Muscle of leg (tissue), 16 donors: ENCODE measurements at places on chromosomes 13 and 19.

GRCh38 chr13:21050288-21051197 lies 10.8 kb downstream of the LATS2 start:
- H3K36me3 ChIP-seq = peaks cover 22% of the 10 kb centered on the region
- no peak overlapping the region for H3K27ac ChIP-seq
- no peak for DNase-seq
- no peaks in the 10 kb centered on the region for H3K27me3 ChIP-seq
- peaks cover 4% of the 10 kb centered on the region for H3K4me1 ChIP-seq

- no peaks in the 10 kb centered on the region for H3K36me3 ChIP-seq
- peaks cover 4% of the 10 kb centered on the region for H3K27me3 ChIP-seq
- DNase-seq = no peak
- H3K4me1 ChIP-seq = no peaks in the 10 kb centered on the region
- no peak overlapping the region for H3K27ac ChIP-seq
These were observed 9.5 kb upstream of the PLEKHF1 start for GRCh38 chr19:29655648-29656335.

DNA sequence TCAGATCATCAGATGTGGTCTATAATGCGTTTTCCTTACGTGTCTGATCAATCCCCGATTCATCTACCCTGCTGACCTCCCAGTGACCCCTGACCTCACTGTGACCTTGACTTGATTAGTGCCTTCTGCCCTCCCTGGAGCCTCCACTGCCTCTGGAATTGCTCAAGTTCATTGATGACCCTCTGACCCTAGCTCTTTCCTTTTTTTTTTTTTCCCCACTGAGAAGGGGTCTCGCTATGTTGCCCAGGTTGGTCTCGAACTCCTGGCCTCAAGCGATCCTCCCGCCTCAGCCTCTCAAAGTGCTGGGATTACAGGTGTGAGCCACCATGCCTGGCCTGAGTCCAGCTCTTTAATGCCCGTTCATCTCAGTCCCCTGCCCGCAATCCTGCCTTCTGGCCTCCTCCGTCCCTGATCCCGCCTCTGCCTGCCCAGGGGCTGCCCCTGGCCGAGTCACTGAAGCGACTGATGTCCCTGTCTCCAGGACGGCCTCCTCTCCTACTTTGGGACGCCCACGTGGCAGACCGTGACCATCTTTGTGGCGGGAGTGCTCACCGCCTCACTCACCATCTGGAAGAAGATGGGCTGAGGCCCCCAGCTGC lies 4.0 kb upstream of the FTL start:
- peaks cover 27% of the 10 kb centered on the region for H3K4me1 ChIP-seq
- H3K27me3 ChIP-seq = no peaks in the 10 kb centered on the region
- H3K27ac ChIP-seq = no peak overlapping the region
- peaks cover 13% of the 10 kb centered on the region for H3K36me3 ChIP-seq
- DNase-seq = no peak
- H3K4me3 ChIP-seq = no peak overlapping the region

- no peaks in the 10 kb centered on the region for H3K4me1 ChIP-seq
- H3K4me3 ChIP-seq = no peak overlapping the region
- no peak overlapping the region for H3K27ac ChIP-seq
- DNase-seq = no peak
These were observed 719 bp upstream of the GRK1 start for GRCh38 chr13:113666329-113666670.

DNA sequence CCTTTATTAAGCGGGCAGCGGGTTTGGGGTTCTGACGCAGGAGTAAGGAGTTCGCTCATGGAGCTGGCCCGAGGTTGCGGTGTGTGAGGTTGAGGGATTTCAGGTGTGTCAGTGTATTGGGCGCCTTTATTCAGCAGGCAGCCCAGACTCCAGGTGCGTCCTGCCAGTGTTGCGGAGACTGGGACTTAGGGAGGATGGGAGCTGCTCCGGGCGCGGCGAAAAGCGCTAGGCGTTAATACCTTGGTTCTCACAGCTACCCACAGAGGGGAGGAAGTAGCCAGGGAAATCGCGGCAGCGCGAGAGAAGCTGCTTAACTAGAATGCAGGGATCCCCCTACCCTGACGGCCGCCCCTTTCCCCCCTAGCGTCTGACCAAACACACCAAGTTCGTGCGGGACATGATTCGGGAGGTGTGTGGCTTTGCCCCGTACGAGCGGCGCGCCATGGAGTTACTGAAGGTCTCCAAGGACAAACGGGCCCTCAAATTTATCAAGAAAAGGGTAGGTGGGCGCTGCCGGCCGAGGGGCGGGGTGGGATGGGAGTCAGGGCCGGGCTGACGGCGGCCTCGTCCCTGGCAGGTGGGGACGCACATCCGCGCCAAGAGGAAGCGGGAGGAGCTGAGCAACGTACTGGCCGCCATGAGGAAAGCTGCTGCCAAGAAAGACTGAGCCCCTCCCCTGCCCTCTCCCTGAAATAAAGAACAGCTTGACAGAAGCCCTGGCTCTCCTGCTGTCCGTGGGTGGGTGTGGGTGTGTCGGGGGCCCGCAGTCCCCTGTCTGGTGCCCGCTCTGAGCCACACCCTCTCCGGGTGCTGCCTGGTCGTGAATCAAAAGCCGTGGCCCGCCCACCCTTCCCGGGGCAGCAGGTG lies 1.1 kb downstream of the RPL36 start:
- H3K36me3 ChIP-seq = peaks cover 47% of the 10 kb centered on the region
- peak overlapping the region; percentile 90 for H3K4me3 ChIP-seq
- peaks cover 65% of the 10 kb centered on the region for H3K4me1 ChIP-seq
- no peaks in the 10 kb centered on the region for H3K27me3 ChIP-seq

GRCh38 chr13:42305503-42305902 lies 33.6 kb downstream of the AKAP11 start:
- peaks cover 36% of the 10 kb centered on the region for H3K36me3 ChIP-seq
- H3K4me1 ChIP-seq = no peaks in the 10 kb centered on the region
- H3K4me3 ChIP-seq = no peak overlapping the region
- H3K27ac ChIP-seq = no peak overlapping the region
- H3K27me3 ChIP-seq = no peaks in the 10 kb centered on the region

DNA sequence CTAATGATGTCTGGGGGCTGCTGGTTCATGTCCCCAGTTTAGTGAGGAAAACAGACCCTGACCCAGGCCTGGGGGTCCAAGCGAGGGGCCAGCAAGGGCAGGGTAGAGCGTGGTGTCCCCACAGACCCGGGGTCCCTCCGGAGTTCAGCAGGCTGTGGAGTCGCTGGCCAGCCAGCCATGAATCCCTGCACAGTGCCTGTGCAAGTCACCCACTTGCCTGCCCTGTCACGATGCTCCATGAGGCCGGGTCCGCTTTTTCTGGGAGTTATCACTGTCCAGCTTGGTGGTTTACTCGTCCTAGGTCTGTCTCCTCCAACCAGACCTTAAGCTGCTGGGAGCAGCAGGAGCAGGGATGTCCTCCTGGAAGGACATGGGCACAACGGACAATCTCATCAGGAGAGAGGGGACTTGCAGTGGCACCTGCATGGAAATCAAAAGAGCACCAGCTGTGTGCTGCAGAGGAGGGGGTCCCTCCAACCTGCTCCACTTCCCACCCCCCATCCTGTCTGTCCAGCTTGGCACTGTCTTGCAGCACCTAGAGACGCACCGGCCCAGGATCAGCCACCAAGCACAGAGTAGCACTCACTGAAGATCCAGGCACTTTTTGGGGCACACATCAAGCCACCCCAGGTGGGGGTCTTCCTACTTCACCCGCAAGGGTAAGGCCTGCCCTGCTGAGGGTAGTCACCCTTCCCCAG lies 121.8 kb downstream of the URI1 start:
- H3K36me3 ChIP-seq = no peaks in the 10 kb centered on the region
- H3K27ac ChIP-seq = no peak overlapping the region
- no peak for DNase-seq
- no peaks in the 10 kb centered on the region for H3K4me1 ChIP-seq
- H3K27me3 ChIP-seq = no peaks in the 10 kb centered on the region

DNA sequence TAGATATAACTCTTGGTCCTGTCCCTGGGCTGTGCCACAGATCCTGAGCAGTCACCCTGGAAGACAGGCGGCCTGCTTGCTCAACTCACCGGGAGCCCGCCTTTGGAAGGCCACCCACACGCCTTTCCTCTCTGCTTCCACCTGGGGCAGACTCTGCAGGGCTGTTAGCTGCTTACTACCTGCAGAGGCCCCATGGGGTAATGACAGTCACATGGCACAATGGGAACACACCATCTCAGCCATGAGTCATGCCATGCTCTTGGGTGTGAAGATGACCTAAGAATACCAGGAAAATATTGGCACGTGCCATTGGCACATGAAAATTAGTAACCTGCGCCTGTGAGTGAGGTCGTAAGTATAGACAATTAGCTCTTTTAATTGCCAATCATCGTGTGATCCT lies 108.6 kb downstream of the COL4A2 start:
- DNase-seq = no peak
- no peaks in the 10 kb centered on the region for H3K27me3 ChIP-seq
- H3K36me3 ChIP-seq = peaks cover 15% of the 10 kb centered on the region
- H3K4me1 ChIP-seq = peaks cover 59% of the 10 kb centered on the region
- no peak overlapping the region for H3K4me3 ChIP-seq
- H3K27ac ChIP-seq = no peak overlapping the region

DNA sequence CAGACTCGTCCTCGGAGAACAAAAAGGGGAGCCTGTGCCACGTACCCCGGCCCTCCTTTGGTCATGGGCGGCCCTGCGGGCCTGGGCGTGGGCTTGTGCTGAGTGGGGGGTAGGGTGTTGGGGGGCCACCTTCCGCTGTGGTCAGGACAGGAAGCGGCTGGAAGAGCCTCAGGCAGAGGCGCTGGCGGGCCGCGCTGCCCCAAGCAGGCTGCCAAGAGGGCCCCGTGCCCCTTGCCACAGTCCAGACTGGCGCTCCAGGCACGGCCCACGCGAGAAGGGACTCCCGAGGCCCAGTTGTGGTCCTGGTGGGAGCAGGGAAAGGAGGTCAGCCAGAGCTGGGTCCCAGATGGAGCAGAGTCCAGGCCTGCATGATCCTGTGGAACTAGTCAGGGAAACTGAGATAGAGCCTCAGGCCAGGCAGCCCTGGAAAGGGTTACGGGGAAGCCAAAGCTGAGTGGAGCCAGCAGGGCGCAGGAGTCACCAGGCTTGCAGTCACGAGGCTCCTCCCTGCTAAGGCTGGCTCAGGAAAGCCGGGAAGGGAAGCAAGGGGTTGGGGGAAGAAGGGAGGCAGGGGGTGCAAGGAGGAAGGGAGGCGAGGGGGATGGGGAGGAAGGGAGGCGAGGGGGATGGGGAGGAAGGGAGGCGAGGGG lies 135.0 kb downstream of the CRYL1 start:
- H3K4me1 ChIP-seq = peaks cover 4% of the 10 kb centered on the region
- H3K4me3 ChIP-seq = no peak overlapping the region
- H3K36me3 ChIP-seq = no peaks in the 10 kb centered on the region
- DNase-seq = no peak
- H3K27ac ChIP-seq = no peak overlapping the region
- peaks cover 3% of the 10 kb centered on the region for H3K27me3 ChIP-seq

- H3K27ac ChIP-seq = no peak overlapping the region
- H3K27me3 ChIP-seq = no peaks in the 10 kb centered on the region
- peak; percentile 47 for DNase-seq
- no peaks in the 10 kb centered on the region for H3K4me1 ChIP-seq
These were observed 84.7 kb downstream of the ERCC5 start for GRCh38 chr13:102930566-102930965.

DNA sequence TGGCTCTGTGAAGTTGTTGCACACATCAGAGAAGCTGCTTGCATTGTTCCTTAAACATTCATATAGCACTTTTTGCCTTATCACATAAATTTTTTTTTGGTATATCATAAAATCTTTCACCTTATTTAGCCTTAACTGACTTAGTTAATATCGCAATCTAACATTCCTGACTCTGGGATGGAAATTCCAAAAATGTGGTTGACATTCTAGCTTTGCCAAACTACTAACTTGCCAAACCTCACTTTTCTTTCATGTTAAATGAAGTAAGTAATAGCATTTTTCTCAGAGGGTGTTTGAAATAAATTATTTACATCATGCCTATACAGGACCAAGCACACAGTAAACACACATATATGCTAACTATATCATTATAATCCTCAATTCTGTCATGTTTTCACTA lies 736.9 kb upstream of the PCDH9 start:
- no peaks in the 10 kb centered on the region for H3K36me3 ChIP-seq
- DNase-seq = no peak
- H3K27me3 ChIP-seq = no peaks in the 10 kb centered on the region

DNA sequence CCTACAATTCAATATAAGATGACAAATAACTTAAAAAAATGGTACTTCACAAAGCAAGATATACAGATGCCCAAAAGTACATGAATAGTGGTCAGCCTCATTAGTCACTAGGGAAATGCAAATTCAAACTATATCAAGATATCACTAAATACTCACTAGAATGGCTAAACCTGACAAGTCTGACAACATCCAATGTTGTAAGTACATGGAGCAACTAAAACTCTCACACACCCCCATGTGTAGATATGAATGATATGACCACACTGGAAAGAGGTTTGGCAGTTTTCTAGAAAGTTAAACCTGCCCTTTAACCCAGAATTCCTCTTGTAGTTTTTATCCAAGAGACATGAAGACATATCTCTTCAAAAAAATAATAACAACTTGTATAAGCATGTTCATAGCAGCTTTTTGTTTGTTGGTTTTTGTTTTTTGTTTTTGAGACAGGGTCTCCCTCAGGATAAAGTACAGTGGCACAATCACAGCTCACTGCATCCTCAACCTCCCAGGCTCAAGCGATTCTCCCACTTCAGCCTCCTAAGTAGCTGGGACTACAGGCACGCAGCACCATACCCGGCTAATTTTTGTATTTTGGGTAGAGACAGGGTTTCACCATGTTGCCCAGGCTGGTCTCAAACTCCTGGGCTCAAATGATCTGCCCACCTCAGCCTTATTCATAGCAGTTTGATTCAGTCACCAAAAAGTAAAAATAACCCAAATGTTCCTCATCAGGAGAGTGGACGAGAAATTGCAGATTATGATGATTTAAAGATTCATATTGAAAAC lies 55.1 kb downstream of the RFX2 start:
- H3K36me3 ChIP-seq = no peaks in the 10 kb centered on the region
- no peak for DNase-seq
- no peaks in the 10 kb centered on the region for H3K27me3 ChIP-seq

GRCh38 chr13:99215184-99215830 lies 14.7 kb downstream of the UBAC2 start:
- H3K4me3 ChIP-seq = no peak overlapping the region
- H3K4me1 ChIP-seq = peaks cover 18% of the 10 kb centered on the region
- DNase-seq = no peak
- no peak overlapping the region for H3K27ac ChIP-seq
- peaks cover 2% of the 10 kb centered on the region for H3K36me3 ChIP-seq
- H3K27me3 ChIP-seq = no peaks in the 10 kb centered on the region

- DNase-seq = peak; percentile 60
- no peak overlapping the region for H3K27ac ChIP-seq
- H3K4me3 ChIP-seq = no peak overlapping the region
- no peaks in the 10 kb centered on the region for H3K4me1 ChIP-seq
- H3K36me3 ChIP-seq = no peaks in the 10 kb centered on the region
- no peaks in the 10 kb centered on the region for H3K27me3 ChIP-seq
These were observed 23.5 kb downstream of the FAM187B start for GRCh38 chr19:35204799-35205732.

- H3K4me1 ChIP-seq = peaks cover 13% of the 10 kb centered on the region
- no peak for DNase-seq
These were observed 7.4 kb upstream of the CCNP start for GRCh38 chr19:40233811-40234389.

DNA sequence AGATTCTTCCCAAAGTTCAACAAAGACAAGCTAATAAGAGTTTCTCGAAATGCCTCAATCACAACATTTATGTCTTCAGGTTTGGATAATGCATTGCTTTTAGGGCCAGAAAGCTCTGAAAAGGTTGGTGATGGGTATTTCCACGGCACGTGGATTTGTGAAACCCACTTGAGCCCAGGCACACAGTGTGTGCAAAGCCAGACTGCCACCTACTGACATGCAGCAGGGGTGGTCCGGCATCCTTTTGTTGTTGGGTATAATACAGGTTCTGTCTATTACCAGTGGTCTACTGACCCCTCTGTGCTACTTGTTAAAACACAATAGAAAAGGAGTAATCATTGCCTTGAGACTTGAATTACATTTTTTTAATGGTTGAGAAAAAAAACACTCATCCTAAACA lies 225.6 kb downstream of the RAP2A start:
- H3K27me3 ChIP-seq = no peaks in the 10 kb centered on the region
- H3K4me1 ChIP-seq = peaks cover 3% of the 10 kb centered on the region
